ENCODE measurements at places on chromosomes 11 and 22.

- DNase-seq: no peak
These were observed 26.9 kb upstream of the CAT start for GRCh38 chr11:34411791-34412190.

GRCh38 chr11:46047520-46047919, 73.7 kb downstream of the PHF21A start:
- DNase-seq: no peak

- no peak for DNase-seq
These were observed 1354.5 kb downstream of the BRD1 start for GRCh38 chr22:48473202-48473601.

- DNase-seq: no peak
These were observed 284.1 kb downstream of the CASP12 start for GRCh38 chr11:104614117-104614680.

DNA sequence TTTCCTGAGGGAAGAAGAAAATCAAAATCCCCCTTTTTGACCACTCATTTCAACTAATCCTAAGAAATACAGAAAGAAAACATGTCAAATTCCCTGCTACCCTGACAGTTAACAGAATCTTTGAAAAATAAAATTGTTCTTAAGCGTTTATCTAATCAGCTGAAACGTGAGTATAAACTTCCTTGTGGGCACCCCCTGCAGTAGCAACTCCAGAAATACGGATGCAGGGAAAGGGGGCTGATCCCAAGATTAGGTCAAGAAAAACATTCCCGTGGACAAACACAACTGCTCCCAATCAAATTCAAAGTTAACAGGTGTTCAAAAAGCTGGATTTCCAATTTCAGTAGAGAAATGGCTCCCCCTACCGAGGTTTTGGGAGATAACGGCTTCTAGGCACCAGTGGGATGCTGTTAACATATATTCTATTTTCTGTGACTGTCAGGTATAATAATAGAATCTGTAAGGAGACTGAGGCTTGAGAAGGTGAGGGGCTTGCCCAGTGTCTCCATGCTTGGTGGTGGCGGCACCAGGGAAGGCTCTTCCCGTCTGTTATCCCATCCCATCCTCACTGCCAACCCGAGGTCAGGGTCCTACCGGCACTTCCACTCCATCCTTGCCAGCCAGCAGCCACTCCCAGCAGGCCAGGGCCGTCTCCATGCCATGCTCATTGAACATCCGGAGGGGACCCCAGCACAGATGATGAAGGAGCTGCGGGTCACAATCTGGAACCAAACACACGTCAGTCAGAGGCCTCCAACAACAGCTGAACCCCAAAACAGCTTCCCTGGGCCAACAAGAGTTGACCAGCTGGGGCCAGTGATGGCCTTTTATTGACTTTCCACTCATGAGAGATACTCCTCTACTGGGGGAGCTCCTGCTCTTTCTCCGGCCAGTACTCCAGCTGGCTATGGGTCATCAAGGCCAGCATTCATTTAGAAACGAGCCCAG, 32.0 kb upstream of the SERPIND1 start:
- DNase-seq: no peak

GRCh38 chr11:2992997-2993325, 832 bp upstream of the NAP1L4 start:
- DNase-seq: no peak

DNA sequence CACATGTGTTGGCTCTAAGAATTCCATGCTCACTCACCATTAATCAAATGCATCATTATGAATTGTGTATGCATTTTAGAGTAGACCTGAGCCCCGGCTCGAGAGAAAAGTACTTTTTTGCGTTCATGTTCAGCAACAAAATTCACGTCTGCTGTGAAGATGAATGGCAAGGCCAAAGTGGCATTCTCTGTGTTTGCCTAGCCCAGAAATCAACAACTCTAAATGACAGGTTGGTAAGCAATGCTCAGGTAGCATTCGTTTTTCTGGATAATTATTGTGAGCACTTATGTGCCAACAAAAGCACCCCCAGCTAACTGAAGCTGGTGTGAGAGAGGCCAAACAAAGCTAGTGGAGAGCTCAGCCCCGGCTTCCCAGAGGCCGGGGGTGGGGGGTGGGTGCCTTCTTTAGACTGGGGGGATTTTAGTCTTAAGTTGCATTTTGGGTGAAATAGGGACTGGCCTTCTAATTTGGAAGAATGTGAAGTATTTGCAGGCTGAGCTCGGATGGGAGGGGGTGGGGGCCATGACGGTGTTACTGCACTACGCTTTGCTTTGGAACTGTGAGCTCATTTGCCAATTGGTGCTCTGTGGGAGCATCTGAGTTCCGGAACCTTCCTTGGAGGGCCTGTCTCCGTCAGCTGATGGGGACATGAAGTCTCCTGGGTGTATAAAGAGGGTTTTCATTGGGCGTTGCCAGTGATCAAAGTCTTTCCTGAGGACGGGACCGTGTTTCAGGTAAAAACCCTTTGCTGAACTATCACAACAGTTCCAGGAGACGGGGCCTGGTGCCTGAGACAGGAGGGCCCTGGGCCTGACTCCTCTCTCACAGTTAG, 29.0 kb upstream of the ALX4 start:
- no peak for DNase-seq

DNA sequence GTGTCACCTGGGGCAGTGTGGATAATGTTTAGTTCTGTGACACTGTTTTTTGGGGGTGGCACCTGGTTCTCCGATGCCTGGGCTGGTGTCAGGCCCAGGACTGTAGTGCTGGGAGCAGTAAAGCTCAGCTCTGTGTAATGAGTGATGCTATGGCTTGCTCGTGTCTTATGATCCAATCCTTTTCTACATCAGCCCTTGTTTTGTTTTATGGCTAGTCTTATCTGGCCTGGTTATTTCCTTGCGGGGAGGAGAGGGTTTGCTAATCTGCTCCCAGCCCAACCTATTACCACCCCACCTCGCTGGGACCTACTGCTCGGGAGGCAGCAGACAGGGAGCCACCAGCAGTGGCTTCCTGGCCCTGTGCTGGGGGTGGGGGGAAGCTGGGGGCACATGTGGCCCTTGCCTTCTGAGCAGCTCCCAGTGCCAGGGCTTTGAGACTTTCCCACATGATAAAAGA, 35.0 kb upstream of the TPBGL start:
- no peak for DNase-seq

DNA sequence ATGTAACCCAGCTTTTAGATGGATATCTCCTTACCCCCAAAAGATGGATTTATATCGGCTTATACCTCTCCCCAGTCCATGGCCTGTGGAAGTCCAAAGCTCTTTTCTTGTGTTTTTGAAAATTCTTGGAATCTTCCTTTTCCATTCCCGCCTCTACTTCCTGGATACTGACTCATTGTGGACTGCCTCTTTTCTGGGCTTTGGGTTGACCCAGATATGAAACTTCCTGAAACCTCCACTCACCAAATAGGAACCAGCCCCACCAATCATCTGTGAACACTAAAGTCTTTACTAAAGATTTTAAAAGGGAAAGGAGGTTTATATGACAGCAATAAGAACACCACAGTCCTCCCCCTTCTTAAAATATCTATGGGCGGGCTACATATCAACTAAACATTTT, 163.4 kb upstream of the SYN3 start:
- DNase-seq: no peak

- no peak for DNase-seq
These were observed 66.3 kb upstream of the NAV2 start for GRCh38 chr11:19646308-19646707.

DNA sequence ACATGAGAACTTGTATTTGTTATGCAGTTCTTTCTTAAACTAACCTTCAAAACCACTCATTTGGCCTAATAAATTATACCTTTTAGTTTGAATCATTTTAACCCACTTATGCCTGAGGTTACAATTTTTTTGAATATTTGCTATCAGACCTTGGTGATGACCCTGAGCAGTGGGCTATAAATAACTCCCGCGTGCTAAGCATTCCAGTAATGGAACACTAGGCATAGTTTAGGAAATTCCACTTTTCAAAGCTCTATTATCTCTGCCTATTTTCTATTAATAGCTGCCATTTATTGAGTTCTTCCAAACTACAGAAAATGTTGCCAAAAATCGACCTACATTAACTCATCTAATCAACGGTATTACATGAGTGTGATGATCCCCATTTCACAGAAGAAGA, 993.4 kb upstream of the FAT3 start:
- no peak for DNase-seq

DNA sequence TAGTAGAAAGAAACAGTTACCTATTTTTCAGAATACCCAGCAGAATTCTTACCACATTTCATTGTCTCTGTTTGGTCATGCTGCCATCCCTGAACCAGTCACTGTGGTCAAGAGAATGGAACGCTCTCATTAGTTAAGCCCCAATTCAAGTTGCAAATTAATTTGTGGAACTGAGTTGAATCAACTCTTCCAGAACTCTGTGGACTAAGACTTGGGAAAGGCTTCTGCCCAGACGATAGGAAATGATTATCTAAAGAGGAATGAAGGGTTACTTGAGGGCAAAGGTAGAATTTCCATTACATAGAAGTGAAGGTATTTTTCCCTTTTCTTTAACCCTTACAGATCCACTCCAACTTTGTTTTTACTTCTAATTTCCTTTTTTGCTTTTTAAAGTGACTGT, 286.4 kb downstream of the DYNC2H1 start:
- DNase-seq: no peak

DNA sequence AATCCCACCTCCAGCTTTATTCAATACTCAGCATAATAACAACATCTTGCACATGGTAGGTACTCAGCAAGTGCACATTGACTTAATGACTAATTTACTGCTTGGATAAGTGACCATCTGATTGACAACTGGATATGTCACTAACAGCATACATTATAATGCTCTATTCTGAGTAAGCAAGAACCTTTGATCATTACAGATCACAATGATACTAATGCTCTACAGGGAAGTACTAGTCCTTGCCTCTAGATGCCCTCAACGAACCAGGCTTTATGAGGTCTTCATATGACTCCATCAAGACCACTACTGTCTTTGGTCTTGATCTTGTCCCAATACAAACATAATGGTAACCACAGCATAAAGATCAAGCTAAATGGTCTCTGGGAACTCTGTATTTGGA, 167.6 kb upstream of the MTMR2 start:
- no peak for DNase-seq

DNA sequence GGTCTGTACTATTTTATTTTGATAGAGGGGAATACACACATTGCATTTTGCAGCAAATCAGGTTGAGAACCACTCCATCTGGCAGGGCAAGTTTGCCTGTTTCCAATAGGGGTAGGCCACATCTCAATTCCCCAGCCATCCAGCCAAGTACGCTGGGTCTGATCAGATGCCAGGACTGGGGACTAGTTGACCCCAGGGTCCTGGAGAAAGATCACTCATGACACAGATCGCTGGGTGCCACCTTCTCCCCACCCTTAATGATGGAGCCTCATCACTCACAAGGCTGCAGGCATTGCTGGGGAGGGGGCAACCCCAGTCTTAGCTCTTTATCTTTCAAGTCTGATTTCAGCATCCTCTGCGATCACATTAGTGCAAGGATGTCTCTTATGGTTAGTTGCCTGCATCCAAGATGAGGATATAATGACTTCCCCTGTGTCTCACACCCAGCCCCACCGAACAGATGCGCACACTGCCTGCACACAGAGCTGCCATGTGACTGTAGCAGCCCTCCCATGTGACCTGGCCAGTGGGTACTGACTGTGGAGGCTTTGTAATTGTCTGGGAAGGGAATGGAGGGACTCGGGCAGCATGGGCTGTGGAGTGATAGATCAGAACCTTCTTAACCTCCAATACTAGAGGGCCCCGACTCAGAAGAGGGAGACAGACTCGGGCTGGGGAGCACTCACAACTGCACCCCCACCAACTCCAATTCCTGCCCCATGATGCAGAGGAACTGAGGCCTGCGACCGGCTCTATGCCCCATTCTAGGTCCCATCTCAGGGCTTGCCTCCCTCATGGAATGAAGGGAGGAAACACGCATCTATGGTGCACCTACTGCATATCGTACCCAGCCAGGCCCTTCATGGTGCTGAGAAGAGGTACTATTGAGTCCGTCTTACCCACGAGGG, 155.8 kb downstream of the DSCAML1 start:
- no peak for DNase-seq

- no peak for DNase-seq
These were observed 372.7 kb upstream of the FAT3 start for GRCh38 chr11:91851908-91852307.

- DNase-seq: peak; percentile 76
These were observed 6.9 kb downstream of the CDC42EP1 start for GRCh38 chr22:37566903-37567798.

DNA sequence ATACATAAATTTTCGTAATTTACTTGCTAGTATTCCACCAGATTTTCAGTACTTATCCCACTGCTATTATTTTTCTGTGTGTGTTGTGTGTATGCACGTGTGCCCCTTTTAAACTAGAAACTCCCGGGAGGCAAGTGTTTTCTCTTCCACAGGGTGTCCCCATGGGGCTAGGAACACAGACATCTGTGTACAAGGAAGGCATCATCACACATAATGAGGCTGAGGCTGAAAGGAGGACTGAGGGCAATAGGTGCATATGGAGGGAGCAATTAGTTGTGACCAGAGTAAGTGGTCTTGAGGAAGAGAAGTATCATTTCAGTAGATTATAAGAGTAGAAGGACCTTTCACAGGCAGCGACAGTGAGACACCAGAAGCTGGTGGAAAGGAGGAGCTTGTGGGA, 2.1 kb upstream of the DPAGT1 start:
- no peak for DNase-seq

GRCh38 chr22:38448945-38449745, 5.9 kb downstream of the KCNJ4 start:
- DNase-seq: peak; percentile 69

DNA sequence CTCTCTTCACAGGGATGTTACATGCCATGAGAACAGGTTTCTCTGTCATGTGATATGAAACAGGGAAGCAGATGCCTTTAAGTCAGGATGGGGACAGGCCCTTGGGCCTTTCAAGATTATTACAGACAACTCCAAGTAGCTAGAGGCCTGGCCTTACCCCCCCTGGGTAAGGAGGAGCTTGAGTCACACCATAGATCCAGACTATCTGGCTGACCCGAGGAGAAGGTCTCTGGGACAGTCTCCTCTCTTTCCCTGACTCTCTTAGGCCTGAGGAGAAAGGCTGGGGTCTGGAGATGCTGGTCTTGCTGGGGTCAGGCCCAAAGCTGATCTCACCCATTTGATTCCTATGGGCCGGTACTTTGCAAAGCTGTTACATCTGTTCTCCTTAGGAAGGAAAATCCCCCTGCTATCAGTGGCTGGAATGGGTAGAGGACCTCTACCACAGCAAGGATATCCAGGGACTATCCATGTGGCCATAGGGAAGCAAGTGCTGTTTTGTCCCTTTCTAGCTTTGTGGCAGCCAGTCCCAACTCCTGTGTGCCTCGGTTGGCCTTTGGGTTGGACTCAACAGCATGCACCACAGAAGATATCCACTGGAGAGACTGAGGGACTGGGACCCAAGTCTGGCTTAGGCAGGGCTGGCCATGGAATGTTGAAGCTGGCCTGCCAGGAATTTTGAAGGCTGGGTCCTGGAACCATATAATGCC, 25.2 kb downstream of the RELT start:
- no peak for DNase-seq

GRCh38 chr11:134349109-134349801, 17.5 kb downstream of the GLB1L2 start:
- DNase-seq: no peak

- no peak for DNase-seq
These were observed 64.4 kb upstream of the MYEOV start for GRCh38 chr11:69229511-69229910.

- DNase-seq: no peak
These were observed 5.4 kb upstream of the POU2AF1 start for GRCh38 chr11:111384494-111384893.

All from left ventricle myocardium inferior (tissue), 1 donor.